GF-D8 (cell line): ENCODE measurements at places on chromosomes 3 and 15.

- no peak for DNase-seq
These were observed 75.1 kb downstream of the CD200 start for GRCh38 chr3:112407888-112408702.

DNA sequence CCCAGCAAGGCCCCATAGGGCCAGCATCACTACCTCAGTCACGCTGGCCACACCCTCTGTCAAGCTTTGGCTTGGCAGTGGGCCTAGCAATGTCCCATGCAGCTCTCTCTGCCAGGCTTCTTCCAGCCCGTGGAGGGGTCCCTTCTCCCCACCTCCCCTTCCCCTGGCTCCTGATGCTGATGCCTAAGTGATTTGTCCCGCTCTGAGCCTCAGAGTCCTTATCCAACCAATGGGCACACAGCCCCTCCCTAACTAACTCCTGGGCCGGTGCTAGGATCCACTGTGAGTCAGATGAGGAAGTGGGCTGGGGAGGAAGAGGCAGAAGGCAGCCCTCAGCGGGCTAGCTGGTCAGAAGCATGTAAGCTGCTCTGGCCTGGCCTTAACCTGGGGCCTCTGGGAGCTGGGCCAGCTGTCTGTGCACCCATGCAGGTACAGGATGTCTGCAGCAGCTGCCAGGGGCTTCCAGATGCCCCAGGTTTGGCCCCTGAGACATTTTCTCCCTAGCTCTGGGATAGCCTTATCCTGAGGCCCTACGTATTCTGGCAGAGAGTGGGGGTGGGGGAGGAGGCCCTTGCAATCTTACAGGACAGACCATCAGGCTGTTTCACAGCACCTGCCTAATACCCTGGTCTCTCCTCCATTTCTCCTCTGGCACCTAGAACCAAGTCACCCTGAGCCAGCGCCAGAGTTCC lies 740 bp upstream of the ZBTB47 start:
- peak; percentile 78 for DNase-seq

- DNase-seq, result no peak
These were observed 261.4 kb upstream of the MME start for GRCh38 chr3:154818676-154819255.

- DNase-seq, result no peak
These were observed 292.0 kb downstream of the NFKBIZ start for GRCh38 chr3:102141096-102141927.

GRCh38 chr3:193716150-193716549 lies 123.1 kb downstream of the OPA1 start:
- DNase-seq, result peak; percentile 37

GRCh38 chr3:107976202-107976800 lies 114.5 kb downstream of the CD47 start:
- DNase-seq, result no peak

DNA sequence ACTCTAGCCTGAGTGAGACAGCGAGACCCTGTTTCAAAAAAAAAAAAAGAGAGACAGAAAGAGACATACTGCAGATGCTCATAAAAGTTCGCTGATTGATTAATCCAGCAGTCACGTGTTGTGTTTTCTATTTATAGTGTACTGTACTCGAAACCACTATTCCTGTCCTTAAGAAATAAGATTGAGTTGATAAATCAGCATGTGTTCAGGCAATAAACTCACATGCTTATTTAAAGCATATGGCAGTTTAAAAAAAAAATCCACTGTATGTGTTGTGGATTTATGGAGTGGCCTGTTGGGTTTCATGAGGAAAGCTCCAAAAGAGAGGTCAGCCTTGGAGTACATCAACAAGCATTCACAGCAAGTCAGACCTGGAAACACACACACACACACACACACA lies 17.7 kb downstream of the RPL22L1 start:
- no peak for DNase-seq

GRCh38 chr3:59699648-59700320 lies 650.0 kb upstream of the CFAP20DC start:
- no peak for DNase-seq

DNA sequence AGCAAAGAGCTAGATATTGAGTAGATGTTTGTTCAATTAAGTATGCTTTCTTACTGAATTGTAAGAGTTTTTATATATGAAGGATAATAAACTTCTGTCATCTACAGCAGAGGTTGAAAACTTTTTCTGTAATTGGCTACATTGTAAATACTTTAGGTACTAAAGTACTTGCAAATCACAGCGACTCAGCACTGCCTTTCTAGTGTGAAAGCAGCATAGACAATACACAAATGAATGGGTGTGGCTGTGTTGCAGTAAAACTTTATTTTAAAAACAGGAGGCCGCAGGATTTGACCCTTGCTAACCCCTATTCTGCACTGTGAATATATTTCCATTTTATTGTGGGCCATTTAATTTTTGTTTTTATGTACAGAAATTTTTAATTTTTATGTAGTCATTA lies 104.3 kb upstream of the TMC3 start:
- no peak for DNase-seq

GRCh38 chr3:5231074-5231473 lies 43.6 kb downstream of the EDEM1 start:
- DNase-seq, result no peak

DNA sequence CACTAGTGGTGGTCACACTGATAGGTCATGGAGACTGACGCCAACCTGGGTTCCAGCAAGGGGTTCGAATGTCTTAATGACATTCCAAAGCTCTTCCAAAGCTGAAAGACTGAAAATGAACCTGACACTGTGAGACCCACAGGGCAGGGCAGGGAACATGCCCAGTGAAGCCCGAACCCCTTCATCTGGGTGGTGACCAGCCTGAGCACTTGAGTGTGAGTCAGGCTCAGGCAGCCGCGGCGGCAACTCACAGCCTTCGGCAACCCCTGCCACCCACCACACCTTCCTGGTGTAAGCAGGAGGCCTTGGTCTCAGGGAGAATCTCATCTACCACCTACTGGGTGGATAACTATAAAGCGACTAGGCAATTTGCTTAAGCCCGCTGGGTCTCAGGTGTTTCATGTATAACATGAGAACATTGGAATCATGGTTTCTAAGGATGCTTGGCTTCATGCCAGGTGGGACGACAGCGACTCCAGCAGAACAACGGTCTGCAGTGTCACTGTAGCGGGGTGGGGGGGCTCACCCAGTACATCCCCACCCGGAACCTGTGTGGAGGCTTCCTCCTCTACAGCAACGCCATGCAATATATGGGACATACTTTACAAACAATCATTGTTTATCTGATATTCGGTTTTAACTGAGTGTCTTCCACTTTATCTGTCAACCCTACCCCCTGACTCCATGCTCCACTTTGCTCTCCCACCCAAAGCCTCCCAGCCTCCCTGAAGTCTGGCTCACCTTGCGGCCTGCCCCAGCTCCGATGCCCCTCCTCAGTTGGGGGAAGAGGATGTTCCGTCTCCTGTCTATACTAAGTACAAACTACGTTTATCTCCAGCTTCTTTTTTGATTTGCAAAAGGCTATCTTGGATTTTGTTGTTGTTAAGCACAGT lies 125.0 kb upstream of the MEF2A start:
- DNase-seq, result no peak
